Globus pallidus (tissue), 1 donor: ENCODE measurements at places on chromosomes 16 and 17.

GRCh38 chr17:1485423-1486376, 6.8 kb downstream of the MYO1C start:
- no peak for DNase-seq

- no peak for DNase-seq
These were observed 30.3 kb downstream of the CDK5R1 start for GRCh38 chr17:32516940-32517701.

GRCh38 chr16:67613808-67614207, 31.1 kb upstream of the CARMIL2 start:
- DNase-seq: no peak

DNA sequence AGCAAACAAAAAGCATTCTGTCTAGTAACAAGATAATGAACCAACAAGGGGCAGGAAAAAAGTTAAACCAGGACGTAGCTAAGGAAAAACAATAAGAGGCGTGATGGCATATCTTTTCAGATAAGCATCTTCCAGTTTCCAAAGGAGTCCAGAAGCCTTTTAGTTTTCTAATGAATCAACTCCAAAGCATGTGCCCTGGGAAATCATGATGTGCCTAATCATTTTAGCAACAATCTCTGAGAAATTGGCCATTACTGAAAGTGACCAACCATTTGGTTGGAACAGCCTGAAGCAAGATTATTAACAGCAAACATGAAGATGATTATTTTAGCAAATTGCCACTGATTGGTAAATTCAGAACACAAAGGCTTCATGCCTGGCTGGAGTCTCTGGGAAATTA, 440.9 kb upstream of the MAF start:
- no peak for DNase-seq

GRCh38 chr16:49781401-49781800, 74.5 kb downstream of the ZNF423 start:
- DNase-seq: no peak

DNA sequence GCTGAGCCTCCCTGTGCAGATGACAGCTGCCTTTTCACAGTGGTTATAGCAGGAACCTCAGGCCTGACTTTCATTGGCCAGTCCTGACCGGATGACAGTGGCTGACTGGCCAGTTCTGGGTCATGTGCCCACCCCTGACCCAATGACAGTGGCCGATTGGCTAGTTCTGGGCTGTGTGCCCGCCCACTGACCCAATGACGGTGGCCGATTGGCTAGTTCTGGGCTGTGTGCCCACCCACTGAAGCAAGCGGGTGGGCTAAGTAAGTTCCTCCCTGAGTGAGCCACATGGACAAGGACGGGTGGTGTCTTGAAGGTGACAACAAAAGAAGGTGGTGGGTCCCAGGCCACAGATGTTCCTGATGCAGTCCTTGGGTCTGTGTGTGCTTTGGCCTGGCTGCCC, 9.5 kb downstream of the DEF8 start:
- DNase-seq: no peak

GRCh38 chr16:55567382-55567781, 898 bp downstream of the CAPNS2 start:
- no peak for DNase-seq

DNA sequence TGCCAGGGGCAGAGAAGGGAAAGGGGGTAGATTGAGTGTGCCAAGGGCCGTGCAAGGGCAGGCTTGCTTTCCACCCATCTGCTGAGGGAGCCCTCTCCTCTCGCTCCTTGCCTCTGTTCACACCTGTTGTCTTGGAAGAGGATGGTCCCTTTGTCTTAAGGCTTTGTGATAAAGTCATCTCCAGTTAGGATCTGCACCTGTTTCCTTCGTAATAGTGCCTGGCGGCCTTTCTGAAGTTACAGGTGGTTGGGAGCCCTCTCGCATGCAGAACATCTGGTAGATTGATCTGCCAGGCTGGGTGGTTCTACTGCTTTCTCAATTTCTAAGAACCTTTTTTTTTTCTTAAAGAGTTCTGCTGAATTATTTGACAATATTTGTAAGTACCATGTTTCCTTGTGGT, 16.3 kb downstream of the UBFD1 start:
- DNase-seq: no peak

DNA sequence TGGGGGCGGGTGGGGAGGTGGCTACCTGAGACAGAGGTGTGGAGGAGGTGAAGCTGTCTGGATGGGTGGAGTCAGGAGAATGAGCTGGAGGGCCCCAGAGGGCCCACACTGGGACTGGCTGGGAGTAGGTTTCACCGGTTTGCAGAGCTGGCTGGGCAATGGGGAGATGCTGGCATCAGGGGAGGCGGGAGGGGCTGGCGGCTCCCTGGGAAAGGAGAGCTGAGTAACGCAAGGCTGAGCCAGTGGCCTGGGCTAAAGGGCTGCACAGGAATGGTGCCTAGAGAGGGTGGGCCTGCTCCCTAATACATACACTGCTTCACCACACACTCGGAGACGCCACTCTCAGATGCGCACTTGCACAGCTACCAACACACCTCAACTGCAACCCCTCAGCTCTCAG, 12.4 kb downstream of the P3H4 start:
- no peak for DNase-seq

- DNase-seq: no peak
These were observed 15.2 kb upstream of the METRNL start for GRCh38 chr17:83064021-83064731.

GRCh38 chr17:14019186-14019956, 49.9 kb upstream of the COX10 start:
- no peak for DNase-seq

- DNase-seq: no peak
These were observed 385.0 kb downstream of the CDH11 start for GRCh38 chr16:64736857-64737256.

- DNase-seq: no peak
These were observed 3.8 kb downstream of the ARSG start for GRCh38 chr17:68295086-68295485.

GRCh38 chr16:73878611-73879010, 418.0 kb upstream of the PSMD7 start:
- DNase-seq: peak; percentile 72

- DNase-seq: peak; percentile 77
These were observed 26.9 kb downstream of the MINK1 start for GRCh38 chr17:4859816-4860625.

- no peak for DNase-seq
These were observed 2.6 kb downstream of the DPEP2 start for GRCh38 chr16:67996666-67997065.

DNA sequence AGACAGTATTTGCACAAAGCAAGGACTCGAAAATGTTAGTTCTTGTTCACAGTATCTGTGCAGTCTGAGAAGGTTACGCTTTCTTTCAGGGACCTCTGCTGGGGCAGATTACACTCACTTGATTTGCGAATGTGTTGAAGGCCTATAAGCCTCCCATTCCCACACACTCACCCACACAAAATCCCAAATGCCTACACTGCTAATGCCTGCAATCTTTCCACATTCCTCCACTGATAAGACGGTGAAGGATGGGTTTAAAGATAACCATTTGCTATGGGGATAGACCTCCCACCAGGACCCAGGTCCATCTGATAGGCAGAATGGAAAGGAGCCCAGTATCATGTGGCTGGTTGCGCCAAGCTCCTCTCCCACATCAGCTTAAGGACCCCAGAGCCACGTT, 394.9 kb upstream of the SALL1 start:
- no peak for DNase-seq

DNA sequence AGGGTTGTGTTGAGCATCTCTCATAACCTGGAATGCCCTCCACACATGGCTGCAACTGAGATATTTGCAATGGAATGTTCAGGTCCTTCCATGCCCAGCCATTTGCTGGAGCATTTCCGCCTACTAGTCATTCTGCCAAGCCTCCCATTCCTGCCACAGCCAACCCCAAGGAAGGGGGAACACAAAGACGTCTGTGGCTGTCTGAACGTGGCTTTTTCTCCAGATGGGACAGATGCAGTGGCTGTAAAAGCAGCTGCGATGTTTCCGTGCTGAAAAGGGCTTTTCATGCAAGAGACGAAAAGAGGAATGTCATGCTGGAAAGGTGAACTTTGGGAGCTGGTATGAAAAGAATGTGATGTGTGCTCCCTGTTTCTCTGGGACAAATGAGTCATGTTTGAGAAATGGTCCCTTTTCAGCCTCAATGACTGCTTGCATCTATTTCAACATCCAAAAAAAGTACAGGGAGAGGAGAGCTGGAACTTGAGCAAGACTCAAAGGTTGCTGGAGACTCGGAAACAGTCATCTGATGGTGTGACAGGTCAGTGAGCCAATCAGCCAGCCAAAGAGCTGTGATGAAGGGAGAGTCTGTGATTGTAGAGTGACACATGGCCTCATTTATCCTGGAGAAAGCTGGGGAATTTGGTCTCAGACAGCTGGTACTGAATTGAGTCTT, 208.9 kb downstream of the SHISA9 start:
- peak; percentile 34 for DNase-seq

DNA sequence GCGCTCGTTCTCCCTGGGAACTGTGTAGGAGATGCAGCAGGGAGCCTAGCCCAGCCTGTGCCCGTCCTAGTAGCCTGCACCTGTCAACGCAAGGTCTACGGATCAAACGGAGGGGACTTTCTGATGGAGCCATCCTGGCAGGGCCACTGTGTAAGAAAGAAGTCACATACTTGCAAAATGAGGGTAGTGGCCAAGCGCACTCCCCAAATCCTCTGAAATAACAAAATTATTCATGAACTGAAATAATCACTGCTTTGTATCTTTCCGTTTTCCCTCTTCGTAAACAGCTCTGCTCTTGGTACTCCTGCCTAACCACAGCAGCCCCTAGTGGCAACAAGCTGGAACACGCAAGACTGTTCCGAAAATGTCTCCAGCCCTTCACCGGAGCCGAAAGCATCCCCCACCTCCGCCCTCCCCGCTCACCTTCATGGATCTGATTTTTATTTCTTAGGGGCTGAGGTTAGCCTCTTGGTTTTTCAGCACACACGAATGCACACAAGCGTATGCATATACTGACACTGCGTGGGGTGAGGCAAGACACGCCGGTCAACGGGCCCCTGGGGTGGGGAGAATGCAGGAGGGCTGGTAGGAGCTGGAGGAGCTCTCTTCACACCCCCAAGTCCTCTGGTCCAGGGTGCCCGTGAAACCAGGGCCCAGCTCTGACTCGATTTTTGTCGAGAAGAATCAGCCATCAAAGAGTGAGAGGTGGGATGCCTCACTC, 100.8 kb downstream of the ABCC12 start:
- DNase-seq: peak; percentile 77

DNA sequence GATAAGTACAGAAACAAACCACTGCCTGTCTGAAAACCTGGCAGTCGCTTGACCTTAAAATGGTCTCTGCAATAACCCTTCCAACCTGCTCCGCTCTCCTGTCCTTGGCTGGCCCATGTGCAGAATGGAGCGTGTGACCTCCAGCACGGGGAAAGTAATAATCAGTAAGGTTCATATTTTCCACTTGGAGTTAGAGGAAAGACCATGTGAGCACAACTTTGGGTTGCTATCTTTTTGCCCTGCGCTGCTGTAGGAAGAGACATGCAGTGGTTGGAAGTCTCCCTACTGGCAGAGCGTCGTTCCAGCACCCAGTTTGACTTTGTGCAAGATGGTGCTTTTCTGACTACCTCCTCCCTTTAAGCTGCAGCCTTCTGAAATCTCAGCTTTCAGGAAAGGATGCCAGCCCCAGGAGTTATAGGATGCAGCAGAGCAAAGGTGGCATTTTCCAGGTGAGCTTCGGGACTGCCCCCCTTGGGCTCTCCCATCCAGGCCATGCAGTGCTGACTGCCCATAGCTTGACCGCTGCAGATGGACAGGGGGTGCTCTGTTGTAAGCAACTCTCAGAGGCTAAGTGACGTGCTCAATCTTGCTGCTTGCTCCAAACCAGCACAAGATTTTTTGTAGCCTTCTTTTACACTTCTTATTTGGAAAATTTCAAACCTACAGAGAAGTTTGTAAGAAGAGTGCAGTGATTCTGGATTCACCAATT, 110.7 kb upstream of the NOL11 start:
- DNase-seq: no peak

DNA sequence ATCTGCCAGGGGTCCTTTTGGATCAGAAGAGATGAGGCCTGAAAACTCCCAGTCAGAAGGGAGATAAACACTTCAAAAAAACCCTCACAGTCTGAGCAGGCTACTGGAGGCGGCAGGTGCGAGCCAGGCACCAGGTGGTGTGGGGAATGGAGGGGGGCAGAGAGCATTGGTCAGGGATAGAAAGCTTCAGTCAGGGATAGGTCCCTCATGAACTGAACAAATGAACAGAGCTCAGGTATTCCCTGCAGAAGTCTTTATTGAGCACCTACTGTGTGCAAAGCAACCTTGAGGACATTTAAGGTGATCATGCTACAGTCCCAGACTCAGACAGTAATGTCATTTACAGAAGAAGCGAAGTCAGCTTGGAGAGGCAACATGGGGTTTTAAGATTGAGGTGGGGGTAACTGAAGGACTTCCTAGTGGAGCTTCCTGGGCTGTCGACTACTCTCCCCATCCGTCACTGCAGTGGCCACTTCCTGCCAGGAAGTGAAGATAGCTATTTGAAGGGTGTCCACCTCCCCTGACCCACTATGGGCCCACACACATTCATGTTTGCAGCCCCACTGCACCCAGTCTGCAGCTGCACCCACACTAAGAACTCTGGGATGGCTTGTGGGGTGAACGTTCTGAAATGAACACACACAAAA, 3.2 kb downstream of the KIFC3 start:
- DNase-seq: no peak

- DNase-seq: no peak
These were observed 30.8 kb downstream of the USP10 start for GRCh38 chr16:84730406-84731106.

DNA sequence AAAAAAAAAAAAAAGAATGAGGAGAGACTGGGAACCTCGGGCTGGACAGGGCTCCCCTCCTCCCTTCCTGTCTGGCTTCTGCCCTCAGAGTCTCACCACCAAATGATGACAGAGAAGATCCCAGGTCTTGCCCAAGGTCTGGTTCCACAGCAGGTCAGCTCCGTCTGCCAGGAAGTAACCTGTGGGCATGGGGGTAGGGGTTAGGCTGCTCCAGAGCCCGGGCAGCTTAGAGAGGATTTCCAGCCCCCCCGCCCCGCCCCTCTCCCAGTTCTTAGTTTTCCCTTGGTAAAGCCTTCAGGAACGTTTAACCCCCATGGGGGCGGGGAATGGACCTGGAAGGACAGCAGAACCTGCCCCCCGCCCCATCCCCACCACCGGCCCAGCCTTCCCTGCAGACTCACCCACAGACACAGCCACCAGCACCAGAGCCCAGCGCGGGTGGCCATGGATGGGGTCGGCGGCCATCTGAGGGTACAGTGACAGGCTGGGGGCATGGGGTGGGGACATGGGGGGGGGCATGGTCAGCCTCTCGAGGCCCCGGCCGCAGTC, 700 bp downstream of the TLCD2 start:
- DNase-seq: no peak
